ENCODE measurements at places on chromosomes 5 and 9.
A peak's percentile ranks its signal among the peaks of the same experiment; 100 is the strongest.

DNA sequence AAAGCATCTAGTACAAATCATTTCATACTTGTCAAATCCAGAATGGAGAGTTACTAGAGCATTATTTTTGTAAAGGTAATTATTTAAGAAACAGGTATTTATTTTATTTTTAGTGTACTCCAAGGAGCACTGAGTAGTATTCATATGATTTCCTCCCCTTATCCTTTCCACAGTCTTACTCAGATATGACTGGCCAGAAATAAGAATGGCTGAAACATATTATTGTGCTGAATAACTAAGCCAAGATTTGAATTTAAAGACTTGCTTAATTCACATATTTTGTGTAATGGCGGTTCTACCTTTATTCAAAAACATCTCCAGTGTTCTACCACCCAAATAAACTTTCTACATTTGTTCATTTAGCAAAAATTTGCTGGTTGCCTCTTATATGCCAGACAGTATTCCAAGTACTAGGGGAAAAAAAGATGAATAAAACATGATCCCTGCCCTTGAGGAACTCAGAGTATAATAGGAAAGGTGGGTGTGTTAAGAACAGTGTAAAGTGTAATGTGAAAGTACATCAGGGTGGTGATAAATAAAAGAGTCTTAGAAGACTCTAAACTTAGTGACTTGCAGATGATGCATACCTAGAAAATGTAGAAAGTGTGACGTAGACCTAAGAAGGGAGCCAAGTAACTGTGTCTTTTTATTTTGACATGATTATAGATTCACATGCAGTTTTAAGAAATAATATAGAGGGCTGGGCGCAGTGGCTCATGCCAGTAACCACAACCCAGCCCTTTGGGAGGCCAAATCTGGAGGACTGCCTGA, 110.4 kb upstream of the GRHPR start:
- DNase-seq: no peak

DNA sequence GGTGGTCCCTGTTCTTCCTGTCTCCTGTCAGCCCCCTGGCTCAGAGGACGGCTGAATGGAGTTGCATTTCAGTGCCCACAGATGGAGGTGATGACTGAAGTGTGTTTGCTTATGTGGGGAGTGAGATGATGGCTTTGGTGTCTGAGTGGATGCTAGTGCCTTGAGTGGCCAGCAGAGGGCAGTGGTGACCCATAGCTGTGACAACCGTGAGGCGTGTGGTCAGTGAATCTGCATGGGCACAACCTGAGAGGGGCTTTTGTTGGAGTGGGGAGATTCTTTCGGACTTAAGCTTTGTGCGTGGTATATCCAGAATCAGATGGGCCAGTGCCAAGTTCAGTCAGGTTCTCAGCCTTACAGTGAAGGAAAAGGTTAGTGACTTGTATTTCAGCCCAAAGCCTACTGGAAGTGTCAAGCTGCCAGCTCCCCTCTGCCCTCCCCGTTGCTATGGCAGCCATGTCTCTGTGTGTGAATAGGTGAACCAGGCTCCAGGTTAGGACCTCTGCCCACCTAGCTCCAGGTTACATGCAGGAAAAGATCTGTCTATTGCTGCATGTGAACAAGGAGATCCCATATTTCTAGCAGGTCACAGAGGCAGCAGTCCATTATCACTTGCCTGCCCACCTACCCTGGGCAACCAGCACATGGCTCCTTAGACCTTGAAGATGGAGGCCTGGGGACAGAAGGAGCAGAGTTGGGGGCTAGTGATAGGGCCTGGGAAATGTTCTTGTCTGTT, 14.7 kb upstream of the CXXC5 start:
- no peak for DNase-seq

- no peak for DNase-seq
These were observed 237.5 kb downstream of the GADD45G start for GRCh38 chr9:89842267-89842768.

- no peak for DNase-seq
These were observed 18.5 kb upstream of the SUSD3 start for GRCh38 chr9:93039976-93040375.

DNA sequence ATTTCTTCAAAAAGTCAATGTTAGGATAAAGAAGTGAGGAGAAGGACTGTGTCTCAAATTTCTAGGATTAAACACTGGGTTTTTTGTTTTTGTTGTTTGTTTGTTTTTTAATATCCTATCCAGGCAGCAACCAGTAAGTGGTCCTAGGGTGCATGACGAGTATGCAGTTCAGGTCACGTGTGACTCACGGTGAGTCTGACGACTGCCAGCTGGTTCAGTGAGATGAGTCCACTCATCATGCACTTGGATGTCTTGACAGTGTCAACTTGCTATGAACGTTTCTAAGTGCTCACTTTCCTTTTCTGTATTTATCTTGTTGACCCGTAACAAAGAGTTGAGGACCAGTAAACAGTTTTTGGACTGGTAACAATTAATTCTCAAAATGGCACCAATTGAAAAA, 32.7 kb downstream of the ATG10 start:
- no peak for DNase-seq

DNA sequence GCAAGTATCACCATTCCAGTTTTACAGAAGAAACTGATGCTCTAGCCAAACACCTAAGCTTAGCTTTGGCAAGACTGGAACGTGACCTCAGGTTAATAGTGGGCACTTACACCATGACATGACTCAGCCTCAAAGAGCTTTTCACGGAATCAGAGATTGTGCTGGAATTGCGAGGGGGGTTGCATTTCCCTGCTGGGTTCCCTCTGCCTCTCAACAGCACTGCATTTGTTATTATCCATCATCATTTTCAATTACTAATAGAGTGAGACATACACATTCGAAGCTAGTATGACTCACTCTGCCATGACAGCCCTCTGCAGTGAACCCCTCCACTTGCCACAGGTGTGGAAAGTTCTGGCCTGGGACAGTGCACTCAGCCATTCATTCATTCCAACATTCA, 8.0 kb downstream of the SPOCK1 start:
- no peak for DNase-seq

GRCh38 chr5:55856516-55857246, 5.5 kb downstream of the IL31RA start:
- no peak for DNase-seq

DNA sequence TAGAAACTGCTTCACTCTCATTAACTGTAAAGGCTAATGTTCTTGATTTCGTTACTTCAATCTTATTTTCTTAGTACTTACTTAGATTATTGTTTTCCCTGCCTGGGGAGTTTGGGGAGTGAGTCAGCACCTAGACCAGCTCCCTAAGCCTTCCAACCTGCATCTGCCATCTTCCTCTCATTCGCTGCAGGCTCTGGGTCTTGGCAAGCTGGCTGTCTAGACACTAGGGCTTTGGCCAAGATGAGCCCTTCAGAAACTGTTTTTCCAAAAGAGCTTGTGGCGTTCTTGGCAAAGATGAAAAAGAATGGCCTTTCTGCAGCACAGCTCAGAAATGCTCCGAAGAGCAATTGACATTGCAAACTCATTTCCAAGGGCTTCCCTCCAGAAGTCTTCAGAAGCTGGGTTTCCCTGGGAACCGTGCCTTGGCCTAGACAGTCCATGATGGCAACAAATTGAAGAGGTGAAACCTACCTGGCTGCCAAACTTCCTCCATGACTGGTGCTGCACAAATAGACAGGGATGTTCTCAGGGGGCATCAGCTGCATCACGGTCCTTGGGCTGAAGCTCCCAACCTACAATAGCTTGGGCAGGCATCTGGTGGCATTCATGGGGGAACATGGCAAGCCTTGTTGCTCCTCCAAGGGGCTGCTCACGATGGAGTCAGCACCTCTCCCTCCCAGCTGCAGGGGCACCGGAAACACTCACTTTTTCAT, 76.6 kb downstream of the NSUN2 start:
- no peak for DNase-seq

DNA sequence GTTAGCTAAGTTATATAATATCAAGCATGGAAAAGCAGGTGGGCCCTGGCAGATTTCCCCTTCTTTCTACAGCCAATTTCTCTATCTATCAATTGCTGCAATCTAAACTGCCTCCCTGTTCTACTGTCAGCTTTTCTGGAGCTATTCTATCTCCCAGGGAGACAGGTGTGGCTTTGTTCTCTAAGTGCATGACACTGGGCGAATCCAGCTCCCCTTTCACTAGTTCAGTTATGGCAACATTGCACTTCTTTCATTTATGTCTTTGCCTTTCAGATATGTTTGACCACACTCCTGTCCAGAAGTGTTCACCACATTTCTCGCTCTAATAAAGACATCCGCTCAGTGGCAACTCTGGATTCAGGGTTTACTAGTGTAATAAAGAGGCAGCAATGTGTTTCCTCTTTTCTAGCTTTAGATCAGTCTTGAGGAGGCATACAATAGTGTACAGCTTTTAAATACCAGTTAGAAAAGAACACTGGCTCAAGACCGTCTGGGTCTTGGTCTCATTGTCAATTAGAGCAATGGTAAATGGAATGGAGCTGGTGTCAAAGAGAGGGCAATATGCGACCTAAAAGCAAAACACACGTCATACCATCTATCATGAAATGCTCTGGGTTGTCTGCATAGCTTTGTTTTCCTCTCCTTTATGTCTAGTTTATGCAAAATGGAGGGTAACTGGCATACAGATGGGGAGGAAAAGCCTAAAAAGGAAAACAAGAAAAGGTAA, 197.0 kb downstream of the SLF1 start:
- no peak for DNase-seq

GRCh38 chr5:152593388-152593787, 188.3 kb upstream of the NMUR2 start:
- no peak for DNase-seq

DNA sequence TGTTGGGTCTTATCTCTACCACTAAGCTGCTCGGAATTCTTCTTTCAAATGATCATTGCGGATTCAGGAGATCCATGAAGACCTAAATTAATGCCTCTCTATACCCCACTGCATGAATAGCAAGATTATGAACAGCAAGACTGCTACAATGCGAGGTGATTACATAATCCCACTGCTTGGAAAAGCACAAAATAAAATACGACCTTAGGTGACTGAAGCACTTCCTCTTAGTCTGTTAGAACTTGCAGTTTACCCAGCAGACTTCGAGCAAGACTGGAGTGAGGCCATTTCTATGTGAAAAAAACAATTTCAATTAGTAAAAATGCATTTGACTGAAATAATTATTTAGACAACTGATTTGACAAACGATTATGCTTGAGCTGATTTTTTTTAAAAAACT, 59.8 kb downstream of the SH3RF2 start:
- DNase-seq: no peak

GRCh38 chr5:68740226-68740910, 353.4 kb upstream of the SLC30A5 start:
- no peak for DNase-seq

DNA sequence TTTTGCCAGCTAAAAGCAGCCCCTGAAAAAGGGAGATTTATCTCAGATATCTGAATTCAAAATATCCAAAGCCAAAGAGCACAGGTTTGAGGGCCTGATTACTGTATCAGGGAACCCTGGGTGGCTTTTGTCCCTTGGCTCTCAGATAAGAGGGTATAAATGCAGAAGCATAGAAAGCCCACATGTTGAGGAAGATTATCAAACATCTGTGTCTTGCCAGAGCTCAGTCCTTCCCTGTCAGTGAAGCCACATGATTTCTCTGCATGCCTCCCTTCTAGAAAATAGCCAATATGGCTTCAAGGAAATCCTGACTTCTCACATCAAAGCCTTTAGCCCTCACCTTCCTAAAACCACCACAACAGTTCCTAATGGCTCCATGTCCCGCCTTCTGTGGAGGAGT, 408.0 kb upstream of the DMAC1 start:
- DNase-seq: no peak

GRCh38 chr5:110105692-110106091, 416.0 kb downstream of the MAN2A1 start:
- peak; percentile 10 for DNase-seq

- DNase-seq: no peak
These were observed 47.5 kb upstream of the KIAA1958 start for GRCh38 chr9:112439171-112439570.

GRCh38 chr5:139037732-139038131, 160.4 kb downstream of the SIL1 start:
- DNase-seq: no peak

GRCh38 chr9:70488098-70488792, 73.8 kb upstream of the KLF9 start:
- DNase-seq: no peak

- DNase-seq: no peak
These were observed 4.5 kb downstream of the MACIR start for GRCh38 chr5:103263054-103263453.

- DNase-seq: no peak
These were observed 269.4 kb upstream of the PTGER4 start for GRCh38 chr5:40410231-40410861.

DNA sequence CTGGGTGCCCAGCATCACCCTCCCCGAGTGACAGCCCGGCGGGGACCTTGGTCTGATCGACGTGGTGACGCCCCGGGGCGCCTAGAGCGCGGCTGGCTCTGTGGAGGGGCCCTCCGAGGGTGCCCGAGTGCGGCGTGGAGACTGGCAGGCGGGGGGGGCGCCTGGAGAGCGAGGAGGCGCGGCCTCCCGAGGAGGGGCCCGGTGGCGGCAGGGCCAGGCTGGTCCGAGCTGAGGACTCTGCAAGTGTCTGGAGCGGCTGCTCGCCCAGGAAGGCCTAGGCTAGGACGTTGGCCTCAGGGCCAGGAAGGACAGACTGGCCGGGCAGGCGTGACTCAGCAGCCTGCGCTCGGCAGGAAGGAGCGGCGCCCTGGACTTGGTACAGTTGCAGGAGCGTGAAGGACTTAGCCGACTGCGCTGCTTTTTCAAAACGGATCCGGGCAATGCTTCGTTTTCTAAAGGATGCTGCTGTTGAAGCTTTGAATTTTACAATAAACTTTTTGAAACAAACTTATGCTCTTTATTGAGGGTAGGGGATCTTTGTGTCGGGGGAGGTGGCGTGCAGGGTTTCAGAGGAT, 1.3 kb downstream of the GADD45G start:
- no peak for DNase-seq

GRCh38 chr5:33441241-33442177, 744 bp downstream of the TARS1 start:
- DNase-seq: peak; percentile 30

DNA sequence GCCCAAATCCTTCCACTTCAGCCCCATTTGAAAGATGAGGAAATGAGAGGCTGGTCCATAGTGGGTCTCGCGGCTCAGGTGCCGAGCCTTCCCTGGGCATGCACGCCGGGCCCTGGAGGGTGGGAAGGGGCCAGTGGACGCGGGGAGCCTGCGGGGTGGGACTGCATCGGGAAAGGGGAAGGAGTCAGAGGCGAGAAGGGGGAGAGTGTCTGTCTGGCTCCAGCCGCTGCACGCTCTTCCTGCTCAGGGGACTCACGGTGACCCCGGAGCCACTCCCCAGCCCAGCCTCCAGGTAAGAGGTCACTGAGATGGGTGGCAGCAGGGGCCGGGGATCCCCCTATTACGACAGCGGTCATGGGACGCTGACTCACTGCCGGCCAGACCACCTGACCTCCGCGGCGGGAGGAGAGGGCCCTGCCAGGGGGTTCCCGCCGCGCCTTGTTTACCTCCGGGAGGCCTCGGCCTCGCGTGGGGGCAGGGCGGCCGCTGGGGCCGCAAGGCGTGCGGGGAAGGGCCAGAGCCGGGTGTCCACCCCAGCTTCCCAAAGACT, 1.9 kb upstream of the SQSTM1 start:
- DNase-seq: peak; percentile 82

GRCh38 chr5:60809891-60810425, 34.1 kb downstream of the ELOVL7 start:
- no peak for DNase-seq

GRCh38 chr5:138775034-138775433, 21.8 kb downstream of the CTNNA1 start:
- DNase-seq: no peak

- DNase-seq: no peak
These were observed 21.3 kb downstream of the MSX2 start for GRCh38 chr5:174745590-174746103.

Measured in left kidney (tissue), 8 donors.